ENCODE measurements at places on chromosomes 5 and 9. TPM values are rescaled to one million over a fixed set of nuclear protein-coding genes. Genes with fewer than 3 reads are reported as not detected.
A peak's percentile ranks its signal among the peaks of the same experiment; 100 is the strongest.

Gene CCDC187
- 2.8 TPM for total RNA-seq

Gene RAB3C
- 2.2 TPM for total RNA-seq

Gene NANS
- 89.0 TPM for total RNA-seq

Gene ROR2
- total RNA-seq, result 6.1 TPM

DNA sequence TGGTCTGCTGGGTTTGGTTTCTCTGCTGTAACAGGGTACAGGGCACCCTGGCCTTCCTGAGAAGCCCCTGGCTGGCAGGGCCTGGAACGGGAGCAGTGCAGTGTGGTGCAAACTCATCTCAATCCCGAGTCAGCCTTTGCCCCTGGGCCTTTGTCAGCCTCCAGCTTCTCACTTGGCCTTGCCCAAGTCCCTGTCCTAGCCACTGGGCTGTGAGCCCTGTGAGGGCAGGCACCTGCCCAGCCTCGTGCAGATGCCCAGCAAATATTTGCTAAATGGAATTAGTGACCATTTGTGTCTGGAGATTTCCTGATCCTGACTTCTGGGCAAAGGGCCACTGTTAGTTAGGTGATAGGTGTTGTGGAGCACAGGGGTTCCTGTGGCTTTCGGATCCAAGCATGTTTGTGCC, 13.0 kb downstream of the RGS3 start:
- DNase-seq, result no peak

DNA sequence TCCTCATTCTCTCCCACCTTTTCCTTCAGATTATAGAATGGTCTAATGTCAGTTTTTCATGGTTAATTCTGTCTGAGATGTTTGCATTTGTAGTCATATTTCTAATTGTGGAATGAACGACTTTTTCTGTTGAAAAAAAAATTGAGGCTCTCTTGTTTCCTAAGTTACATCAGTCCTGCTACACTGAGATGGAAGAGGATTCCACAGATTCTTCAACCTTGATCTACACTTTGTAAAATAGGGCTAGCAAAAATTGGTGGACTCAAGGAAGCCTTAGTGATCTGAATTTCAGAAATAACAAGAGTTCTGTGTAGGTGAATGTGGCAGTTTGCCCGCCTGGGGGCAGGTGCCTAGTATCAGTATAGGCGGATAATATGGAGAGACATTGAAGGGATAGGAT, 51.9 kb downstream of the ERBIN start:
- DNase-seq, result no peak

GRCh38 chr9:134436911-134437310, 110.7 kb downstream of the RXRA start:
- no peak for DNase-seq

DNA sequence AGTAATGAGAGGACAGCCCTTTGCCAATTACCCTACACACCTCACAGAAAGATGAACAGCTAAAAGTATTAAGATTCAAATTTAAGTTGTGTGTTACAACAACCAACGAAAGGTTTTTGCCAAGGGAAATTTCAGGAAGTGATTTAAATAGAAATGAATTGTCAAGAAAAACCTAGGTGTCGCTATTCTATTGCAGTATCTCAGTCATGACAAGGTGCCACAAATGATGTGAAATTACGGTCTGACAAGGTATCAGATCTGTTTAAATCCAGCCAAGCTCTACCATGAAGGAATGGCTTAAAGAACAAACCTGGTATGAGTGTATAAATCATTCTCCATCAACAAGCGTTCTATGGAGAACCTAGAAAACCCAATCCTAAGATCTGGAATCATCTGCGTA, 189.7 kb downstream of the ATPSCKMT start:
- DNase-seq, result no peak

GRCh38 chr5:16616536-16617273, at the start of gene RETREG1:
Gene RETREG1 (minus strand): TSS chr5:16616997. CDS start chr5:16616971, 26 bp downstream.
- DNase-seq, result peak; percentile 76

- no peak for DNase-seq
These were observed 125.9 kb downstream of the APBA1 start for GRCh38 chr9:69546265-69546664.

- no peak for DNase-seq
These were observed 360.6 kb upstream of the GRAMD2B start for GRCh38 chr5:126062398-126063221.

DNA sequence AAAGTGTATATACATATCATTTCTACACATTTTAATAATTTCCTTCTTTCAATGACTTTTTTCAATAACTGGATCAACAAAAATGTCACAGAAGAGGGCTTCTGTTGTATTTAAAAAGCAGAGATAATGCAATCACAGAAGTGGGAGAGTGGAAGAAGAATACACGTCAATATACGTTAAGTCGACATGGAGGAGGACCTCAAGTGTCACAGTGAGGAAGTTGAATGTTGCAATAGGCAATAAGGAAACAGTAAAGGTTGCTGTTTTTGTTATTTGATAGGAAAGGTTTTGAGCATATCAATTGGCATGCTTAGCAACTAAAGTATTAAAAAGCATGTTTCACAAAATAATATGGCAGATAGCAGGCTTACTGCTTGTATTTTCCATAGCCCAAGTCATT, 184.0 kb upstream of the NR4A3 start:
- no peak for DNase-seq

DNA sequence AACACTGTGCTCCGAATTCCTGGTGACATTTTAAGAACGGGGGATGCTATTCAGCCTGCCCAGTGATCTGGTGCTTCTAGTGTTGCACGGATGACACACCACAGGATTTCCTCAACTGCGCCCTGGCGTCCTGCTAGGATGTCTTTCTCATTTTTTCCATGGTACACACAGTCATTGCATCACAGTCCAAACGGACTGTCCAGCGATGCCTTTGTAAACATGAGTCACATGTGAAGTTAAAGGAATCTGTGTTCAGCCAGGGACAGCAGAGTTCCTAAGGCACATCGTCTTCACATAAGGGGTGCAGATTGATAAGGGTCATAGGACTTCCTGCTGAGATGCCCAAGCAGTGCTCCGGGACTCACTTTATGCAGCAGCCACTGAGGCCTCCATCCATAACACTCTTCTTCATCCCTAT, 9.3 kb upstream of the PTPN3 start:
- DNase-seq, result no peak

GRCh38 chr5:35383041-35383440, 152.8 kb upstream of the PRLR start:
- DNase-seq, result no peak
